ENCODE measurements at places on chromosomes 13 and 19.

DNA sequence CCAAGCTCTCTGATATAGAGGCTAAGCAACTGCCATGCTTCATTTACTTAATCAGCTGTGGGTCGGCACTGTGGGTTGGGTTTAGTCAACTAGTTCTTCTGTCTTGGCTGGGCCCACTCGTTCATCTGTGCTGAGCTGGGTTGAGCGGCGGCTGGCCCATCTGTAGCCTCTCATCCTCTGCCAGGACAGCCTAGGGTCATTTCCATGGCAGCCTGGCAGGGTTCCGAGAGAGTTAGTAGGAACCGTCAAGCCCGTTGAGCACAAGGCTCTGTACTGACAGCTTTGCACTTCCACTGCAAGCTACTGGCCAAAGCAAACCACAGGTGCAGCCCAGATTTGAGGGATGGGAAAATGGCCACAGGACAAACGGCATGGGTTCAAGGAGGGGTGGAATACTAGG, 6.6 kb upstream of the ZNF835 start:
- DNase-seq: no peak

- DNase-seq: no peak
Observed at GRCh38 chr13:50543782-50544181, 299.7 kb downstream of the DLEU7 start.

- DNase-seq: no peak
Observed at GRCh38 chr13:82330499-82330898, 1551.8 kb downstream of the SLITRK1 start.

GRCh38 chr19:1239796-1240737, 1.5 kb upstream of the ATP5F1D start:
- DNase-seq: peak; percentile 70

GRCh38 chr19:47819858-47820257, 1.9 kb upstream of the CRX start:
- no peak for DNase-seq

- DNase-seq: no peak
Observed at GRCh38 chr13:21826214-21827015, 155.5 kb downstream of the FGF9 start.

DNA sequence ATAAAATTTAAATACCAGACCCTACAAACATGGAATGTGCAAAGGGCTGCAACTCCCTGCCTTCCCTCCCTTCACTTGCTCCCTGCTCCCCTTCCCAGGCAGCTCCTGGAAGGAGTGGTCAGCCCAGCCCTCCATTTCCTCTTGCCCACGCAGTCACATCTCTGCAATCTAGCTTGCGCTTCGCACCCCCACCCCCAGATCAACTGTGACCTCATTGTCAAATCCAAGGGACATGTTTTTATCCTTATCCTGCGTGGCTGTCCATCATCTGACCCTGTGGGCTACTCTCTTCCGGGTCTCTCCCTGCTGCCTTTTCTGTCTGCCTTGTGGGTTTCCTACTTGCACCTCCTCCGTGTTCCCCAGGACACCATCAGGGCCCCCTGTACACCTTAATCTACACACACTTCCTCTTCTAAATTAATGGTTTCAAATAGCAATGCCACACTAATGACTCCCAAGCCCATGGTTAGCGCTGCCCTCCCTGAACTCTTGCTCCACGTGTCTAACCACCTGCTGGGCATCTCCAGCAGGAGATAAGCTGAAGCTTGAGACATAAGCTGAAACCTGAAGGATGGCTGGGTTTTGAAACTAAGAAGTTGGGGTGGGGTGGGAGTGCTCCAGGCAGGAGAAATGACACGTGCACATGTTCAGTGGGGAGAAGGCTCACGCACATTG, 118.3 kb downstream of the USP12 start:
- DNase-seq: peak; percentile 54

- no peak for DNase-seq
Observed at GRCh38 chr13:114185182-114185971, 6.3 kb downstream of the CFAP97D2 start.

- no peak for DNase-seq
Observed at GRCh38 chr13:40966298-40966697, 52.8 kb downstream of the ELF1 start.

- DNase-seq: no peak
Observed at GRCh38 chr13:40181203-40181845, 485.1 kb downstream of the FOXO1 start.

DNA sequence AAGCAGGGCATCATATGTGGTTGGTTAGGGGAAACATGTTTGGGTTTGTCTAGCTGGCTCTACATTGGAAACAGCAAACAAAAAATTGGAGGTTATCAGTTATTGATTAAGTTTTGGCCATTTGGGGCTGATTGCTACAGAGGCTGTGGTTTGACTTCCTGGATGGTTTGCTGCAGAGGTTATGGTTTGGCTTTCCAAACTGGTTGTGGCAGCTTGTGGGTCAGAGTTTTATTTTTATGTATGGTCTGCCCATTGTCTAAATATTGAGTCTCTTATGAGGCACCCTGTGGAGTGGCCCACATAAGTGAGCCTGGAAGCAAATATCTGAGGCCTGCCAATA, 261.6 kb downstream of the GPC5 start:
- DNase-seq: no peak

DNA sequence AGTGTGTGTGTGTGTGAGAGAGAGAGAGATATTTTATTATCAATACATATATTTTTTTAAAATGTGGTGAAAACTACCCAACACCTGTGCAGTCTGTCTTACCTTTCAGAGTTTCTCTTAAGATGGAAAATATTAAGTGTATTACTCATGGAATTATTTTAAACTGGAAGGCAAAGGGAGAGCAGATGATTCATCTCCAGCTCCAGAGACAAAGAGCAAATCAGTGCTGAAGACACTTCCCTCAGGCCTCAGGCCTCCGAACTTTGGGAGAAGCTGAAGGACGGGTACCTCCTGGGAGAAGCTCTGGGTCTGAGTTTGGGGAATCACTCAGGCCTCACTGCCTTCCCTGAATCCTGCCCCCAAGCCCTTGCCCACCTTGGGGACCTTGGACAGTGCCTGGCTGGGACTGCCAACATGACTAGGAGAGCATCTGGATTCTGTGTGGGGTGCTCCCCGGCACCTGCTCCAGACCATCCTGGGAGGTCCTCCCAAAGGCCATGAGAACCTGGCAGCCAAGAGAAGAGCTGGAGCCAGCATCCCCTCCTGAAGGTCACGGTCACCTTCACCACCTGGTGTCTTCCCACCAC, 170.4 kb upstream of the UBL3 start:
- DNase-seq: peak; percentile 25

DNA sequence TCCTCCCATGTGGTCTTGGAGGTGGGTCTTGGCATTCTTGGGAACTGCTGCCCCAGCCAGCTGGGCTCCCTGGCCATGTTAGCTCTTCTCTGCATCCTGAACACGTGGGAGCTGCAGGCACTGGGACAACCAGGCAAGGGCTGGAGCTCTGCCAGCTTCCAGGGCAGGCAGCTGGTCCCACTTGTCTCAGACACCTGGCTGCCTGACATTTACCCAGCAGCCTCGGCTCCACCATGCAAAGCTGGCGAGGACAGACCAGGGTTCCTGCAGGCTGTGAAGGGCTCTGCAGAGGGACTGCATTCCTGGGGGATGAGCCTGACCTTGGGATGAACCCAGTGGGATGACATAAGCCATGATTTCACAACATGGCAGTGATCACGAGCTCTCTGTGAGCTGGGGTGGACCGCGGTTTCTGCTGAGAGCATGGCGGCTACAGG, 99.0 kb upstream of the TSHZ3 start:
- DNase-seq: peak; percentile 73

GRCh38 chr13:111880185-111880584, 186.8 kb upstream of the SOX1 start:
- DNase-seq: no peak

DNA sequence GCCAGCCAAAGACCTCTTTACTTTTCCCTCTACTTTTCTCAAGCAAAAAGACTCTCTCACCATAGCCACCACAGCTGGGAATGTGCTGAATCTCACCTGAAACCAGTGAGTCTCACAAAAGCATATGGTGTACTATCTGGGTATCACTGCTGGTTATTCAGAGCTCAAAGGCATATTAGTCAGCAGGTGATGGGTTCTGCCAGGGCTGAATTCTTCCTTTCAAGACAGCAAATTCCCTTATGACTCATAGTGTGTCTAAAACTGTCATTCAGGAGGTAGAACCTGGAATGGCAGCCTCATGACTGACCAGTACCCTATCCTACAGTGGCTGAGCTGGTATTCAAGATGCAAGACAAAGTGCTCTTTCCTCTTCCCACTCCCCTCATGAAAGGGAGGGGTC, 2859.1 kb downstream of the PCDH9 start:
- peak; percentile 72 for DNase-seq

GRCh38 chr13:70720386-70720785, 612.1 kb upstream of the KLHL1 start:
- DNase-seq: no peak

DNA sequence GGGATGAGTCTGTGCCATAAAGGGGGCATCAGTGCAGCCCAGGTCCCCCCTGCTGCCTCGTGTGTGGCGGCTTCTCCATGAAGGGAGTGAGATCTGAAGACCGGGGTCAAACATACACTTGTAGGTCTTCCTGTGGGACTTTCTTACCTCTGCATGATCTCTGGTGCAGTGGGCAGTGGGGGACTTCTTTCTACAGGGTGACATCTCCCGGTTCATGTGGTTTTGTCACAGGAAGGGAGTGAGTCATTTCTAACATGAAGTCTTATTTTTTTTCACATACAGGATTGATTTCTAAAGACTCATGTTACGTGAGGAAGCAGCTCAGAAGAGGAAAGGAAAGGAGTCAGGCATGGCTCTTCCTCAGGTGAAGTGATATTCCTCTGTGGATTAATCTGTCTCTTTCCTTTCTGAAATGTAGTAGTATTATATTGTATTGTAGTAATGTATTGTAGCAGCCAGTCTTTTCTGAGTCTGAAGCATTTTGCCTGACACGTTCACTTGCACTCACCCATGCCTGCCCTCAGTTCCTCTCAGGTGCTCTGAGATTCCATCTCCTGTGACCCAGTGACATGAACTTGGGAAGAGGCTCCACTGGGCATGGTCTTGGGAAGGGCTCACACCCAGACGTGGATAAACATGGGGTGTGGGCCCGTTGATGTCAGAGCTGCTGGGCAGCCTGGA, 15.7 kb downstream of the ZNF808 start:
- DNase-seq: no peak

- DNase-seq: no peak
Observed at GRCh38 chr13:112905086-112905485, 63.9 kb upstream of the MCF2L start.

GRCh38 chr19:19280561-19280960, 7.5 kb upstream of the TM6SF2 start:
- DNase-seq: no peak

DNA sequence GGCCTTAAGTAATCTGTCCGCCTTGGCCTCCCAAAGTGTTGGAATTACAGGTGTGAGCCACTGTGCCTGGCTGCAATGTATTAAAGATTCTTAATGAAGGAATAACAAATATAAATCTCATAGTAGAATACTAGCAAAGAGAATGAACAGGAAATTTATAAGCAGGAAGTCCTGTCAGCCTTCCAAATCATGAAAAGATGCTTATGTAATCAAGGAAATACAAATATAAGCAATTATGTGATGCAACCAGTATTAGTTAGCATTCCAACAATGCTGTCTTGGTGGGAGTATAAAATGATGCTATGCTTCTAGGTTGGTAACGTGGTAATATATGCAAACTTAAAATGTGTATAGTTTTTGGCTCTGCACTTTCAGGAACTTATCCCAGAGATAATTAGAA, 133.8 kb downstream of the PDS5B start:
- no peak for DNase-seq

DNA sequence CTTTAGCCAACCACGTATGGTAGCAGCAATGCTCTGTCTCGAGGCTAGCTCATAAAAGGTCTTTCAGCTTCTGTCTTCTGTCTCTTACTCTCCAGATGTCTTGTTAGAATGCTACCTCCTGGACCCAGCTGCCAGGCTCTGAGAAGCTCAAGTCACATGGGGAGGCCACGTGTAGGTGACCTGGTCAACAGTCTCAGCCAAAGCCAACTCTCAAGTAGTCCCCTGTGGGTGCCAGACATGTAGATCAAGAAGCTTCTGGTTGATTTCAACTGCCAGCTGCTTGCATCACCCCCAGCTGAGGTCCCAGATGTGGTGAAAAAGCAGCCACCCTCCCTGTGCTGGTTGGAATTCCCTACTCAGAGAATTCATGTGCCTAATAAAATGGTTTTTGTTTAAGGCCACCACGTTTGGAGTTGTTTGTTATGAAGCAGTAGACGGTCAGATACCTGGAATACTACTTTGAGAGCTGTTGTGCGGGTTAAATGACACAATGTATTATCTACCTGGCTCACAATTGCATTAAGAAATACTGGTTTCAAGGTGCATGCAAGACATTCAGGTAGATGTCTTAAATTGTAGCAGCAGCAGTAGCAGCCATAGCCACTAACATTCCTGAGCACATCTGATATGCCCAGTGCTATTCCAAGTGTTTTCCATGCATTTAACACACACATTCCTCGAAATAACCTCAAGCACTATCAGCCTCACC, 131.0 kb upstream of the RFC3 start:
- no peak for DNase-seq

- no peak for DNase-seq
Observed at GRCh38 chr13:34681405-34681955, 260.6 kb upstream of the NBEA start.

- peak; percentile 89 for DNase-seq
Observed at GRCh38 chr19:21358768-21359451, at the start of gene ZNF738. TSS of gene ZNF738 (plus strand) at chr19:21359000. CDS start at chr19:21359141, 141 bp downstream.

DNA sequence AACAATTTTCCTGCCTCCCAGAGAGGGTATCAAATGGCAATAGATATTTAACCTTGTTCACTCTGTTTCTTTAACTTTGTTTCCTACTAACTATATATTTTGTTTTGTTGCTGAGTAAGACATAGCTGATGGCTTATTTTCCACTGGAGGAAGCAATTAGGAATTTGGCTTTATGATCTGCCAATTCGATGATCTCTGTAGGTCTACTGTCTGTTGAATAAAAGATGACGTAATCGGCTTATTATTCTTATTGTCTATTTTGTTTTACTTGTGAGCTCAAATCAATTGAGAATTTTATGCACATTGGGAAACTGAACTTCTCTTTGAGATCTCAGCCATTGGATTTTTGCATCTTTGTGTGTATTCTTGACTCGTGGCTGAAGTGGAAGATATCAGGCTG, 862.6 kb downstream of the EFNB2 start:
- no peak for DNase-seq

DNA sequence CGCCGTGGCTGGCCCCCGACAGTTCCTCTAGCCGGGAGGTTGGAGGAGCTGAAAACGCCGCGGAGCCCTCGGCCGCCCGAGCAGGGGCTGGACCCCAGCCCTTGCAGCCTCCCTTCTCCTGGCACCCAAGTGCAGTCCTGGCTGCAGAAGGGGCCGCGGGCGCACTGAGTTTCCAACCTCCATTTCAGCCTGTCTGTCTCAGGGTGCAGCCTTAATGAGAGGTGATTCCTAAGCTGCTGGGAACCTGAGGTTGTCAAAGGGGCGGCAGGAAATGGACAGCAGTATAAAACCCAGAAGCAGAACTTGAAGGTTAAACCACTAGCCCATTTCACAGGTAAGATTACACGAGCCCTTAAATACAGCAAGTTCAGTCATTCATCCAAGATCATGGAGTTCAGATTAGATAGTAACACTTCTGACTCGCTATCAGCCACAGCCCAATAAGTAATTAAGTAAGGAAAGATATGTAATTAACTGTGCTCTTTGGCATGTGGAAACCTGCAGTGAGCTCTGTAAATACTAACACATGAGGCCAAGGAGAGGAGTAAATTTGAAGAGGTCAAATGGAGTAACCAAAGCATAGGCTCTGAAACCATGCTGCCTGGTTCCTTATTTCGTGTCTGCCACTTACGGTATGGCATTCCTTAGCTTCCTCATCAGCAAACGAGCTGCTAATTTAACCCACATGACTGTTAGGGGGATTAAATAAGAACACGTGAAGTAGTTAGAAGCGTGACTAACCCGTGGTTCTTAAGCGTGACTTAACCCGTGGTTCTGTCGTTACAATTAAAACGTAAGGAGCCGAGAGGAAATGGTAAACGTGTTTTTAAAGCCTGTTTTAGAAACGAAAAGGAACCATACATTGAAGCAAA, 686 bp downstream of the SETDB2 start:
- DNase-seq: peak; percentile 44
